ENCODE measurements at places on chromosomes 7 and 10.

DNA sequence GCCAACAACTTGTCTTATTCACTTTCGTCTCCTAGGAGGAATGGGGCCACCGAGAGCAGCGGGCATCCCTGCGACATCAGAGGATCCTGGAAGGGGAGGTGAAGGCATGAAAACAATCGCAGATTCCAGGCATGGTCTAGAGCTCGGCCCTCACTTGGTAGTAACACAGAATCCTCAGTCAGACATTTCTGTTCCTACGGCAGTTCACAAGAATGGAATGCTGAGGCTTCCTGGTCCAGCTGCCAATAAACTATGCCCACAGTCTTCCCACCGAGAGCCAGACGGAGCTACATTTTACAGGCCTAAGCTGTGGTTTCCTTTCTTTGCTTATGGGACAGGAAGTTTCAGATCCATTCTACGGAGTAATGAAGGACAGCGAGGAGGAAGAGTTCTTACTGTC, 75.8 kb downstream of the OR13A1 start:
- DNase-seq: peak; percentile 55

DNA sequence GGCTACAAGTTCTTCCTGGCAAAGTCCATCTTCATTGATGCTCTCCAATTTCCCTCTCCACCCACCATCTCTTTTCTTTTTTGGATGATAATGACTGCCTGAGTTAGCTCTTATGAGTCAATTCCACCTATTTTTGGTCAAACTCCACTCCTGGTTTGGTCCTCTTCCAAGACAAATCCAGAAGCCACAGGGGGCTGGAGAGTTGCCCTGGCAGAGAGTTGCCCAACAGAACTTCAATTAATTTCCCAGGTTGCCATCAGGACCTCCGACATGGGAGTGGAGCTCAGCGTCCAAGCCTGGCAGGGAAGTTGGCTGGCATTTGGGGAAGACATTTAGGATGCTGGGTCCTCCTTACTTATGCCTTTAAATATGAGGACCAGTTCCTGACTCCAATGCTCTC, 29.2 kb upstream of the KCNMA1 start:
- DNase-seq: no peak

DNA sequence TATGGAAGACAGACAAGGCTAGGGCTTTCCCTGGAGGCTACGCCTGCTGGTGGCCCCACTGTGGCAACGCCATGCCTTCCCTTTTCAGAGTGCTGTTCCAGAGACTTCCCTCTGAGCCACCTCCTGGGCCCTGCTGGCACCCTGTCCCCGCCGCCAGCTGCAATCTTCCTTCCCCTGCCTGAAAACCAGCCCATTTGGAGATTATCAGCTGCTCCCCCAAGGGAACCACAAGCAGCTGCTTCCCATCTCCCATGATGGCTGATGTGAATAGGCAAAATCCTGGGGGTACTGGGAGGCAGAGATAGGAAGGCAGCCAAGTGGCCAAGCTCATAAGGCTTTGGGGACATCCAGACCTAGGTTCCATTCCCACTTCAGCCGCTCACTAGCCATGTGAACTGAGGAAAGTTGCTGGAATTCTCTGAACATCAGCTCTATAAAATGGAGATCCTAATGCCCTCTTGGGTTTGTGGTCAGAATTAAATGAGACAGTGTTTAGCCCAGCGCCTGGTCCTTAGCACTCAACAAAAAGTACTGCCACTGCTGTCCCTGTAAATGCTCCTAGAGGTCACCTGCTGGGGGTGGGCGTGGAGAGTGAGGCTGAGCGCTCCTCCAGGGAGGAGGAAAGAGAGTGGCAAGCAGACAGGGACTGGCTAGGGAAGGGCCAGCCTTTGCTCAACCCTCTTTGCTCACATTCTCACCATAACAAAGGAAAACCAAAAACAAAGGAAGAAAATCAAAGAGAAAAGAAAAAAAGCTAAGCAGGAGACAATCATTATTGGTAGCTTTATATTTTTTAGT, 5.9 kb downstream of the TSPAN33 start:
- no peak for DNase-seq

- no peak for DNase-seq
These were observed 98.0 kb upstream of the PDCD4 start for GRCh38 chr10:110773693-110774068.

GRCh38 chr7:146764458-146764857, 647.9 kb downstream of the CNTNAP2 start:
- no peak for DNase-seq

DNA sequence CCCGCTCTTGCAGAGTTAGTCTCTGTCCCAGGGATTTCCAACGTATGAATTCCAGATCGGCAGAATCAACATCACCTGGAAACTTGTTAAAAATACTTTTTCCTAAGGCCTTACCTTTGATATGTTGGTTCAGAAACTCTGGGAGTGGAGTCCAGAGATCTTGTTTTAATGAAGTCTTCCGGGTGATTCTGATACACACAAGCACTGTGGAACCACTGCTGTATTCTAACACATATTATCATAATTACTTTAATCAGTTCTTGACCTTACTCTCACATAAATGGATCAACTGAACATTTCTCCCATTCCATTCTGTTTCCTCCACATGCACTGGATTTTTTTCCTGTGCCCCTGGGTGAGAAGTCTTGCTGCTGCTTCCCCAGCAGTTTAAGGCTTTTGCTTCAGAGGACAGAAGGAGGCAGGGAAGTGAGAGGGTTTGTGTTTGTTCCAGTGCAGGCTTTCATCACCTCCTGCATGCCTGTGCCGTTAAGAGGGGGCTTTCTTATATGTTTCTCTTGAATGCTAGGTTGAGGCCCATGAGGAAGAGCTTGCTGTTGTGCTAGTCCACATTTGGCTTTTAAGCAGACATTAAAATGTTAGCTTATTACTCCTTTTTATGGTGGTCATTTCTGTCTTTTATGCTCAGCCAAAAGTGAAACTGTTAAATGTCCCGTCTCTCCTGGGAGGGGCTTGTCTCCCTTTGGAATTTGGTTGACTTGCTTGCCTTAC, 32.4 kb downstream of the CCSER2 start:
- DNase-seq: peak; percentile 40

DNA sequence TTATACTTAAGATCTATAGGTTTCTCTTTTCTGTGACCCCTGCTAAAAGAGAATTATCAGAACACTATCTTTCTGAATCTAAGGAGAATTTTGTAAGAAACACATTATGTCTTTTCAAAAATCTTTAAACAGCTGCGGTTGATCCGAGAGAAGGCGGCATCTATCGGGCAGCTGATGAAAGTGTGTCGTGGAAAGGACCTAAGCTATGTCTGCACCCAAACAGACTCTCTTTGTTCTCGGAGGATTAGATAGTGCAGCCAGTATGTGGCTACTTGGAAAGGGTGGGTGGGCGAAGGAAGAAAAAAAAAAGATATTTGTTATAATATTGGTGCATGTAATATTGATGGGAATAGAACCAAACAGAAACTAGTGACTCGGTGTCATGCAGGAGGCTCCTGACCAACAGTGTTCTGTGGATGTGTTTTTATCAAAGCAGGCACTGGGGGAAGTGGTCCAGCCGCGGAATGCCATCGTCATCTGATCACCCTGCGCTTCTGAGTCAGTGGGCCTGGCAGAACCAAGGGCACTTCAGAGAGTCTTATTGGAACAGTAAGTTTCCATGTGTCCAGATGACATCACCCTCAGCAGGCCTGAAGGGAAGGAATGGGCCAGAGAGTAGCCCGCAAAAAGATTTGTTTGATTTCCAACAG, 509.7 kb upstream of the AKR1E2 start:
- peak; percentile 74 for DNase-seq

DNA sequence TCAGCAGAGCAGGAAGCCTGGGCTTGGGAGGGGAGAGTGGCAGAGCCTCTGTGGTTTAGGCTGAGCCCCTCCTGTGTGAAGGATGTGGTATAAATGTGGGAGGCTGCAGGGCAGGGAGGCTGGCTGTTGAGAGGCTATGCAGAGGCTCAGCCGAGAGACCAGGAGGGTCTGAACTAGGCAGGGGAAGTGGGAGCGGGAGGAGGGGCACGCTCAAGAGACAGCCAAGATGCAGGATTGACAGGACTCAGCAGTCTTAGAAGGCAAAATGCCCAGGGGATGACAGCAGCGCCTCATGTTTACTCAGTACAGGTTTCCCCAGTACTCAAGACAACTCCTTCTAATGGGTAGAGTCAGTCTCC, 24.3 kb downstream of the BTBD16 start:
- no peak for DNase-seq

- no peak for DNase-seq
These were observed 47.2 kb upstream of the DPYSL4 start for GRCh38 chr10:132139526-132139925.

DNA sequence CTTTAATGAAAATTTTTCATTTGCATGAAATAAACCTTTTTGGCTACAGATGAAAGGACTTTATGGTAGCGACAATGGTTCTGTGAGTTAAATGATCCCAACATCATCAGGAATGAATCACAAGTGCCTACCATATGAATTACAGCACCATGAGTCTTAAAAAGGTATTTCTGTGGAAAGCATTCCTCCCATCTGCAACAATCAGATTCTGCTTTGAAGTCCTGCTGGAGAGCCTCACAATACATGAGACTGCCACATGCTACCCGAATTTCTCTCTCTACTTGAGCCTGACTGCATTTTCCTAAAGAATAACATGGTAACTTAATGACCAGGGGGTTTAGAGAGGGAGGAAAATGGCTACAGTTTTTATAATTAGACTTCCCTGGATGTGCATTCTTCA, 190.3 kb downstream of the TWIST1 start:
- DNase-seq: peak; percentile 60

DNA sequence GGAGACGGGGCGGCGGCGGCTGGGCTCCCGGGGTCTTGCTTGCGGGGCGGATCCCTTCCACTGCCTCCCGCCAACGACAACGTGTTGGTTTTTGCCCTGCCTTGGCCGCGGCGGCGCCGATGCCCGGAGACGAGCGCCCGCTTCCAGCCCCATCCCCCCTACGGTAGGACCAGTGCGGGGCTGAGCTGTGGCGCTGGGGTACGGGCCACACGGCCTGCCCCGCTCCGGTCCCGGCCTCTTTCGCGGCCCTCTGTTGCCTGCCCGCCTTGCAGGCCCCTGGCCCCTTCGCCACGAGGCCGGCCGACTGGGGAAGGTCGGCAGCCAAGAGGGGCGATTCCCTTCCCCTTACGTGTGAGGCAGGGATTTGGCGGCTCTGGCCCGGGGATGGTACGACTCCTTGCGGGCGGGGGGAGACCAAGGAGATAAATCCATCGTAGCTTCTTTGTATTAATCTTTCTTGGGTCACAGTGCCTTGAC, 488 bp downstream of the EIF4H start:
- peak; percentile 62 for DNase-seq

- DNase-seq: peak; percentile 53
These were observed 159.7 kb downstream of the GNAI1 start for GRCh38 chr7:80294346-80294745.
